ENCODE measurements at places on chromosomes 12 and 14.

DNA sequence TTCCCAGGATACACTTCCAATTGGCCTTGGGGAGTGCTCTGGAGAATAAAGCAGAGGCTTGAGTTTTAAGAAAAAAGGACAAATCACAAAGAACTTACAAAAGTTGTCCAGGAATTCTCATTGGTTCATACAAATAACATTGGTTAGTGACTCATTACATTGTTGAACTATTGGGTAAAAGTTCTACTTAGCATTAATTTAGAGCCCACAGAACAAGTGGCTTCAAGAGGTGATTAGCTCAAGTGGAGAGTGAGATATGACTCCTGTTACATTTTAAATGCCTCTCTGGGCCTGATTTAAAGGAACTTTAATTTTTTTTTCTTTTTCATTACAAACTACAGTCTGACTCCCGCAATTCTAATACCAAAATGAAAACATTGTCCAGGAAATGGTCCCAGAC, 72.9 kb downstream of the ASCL4 start:
- no peak for DNase-seq

DNA sequence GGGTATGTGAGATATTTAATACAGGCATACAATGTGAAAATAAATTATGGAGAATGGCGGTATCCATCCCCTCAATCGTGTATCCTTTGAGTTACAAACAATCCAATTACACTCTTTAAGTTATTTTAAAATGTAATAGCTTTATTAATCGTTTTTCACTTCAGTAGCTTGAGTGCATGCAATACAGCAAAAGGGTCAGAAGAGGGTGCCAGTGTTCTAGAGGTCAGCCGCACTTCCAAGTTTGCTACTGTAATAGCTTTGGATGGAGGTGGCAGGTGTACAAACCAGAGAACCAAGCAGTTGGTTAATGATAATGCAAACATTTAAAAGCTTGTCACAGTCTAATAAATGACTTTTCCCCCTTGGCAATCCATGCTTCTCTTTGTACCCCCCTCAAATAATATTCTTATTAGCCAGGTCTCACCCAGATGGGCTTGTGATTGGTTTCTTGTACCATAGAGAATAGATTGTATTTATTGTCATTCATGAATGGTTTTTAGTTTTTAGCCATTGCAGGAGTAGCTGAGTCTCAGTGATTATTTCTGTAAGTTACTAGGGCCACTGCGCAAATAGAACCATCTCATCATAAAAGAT, 127.0 kb downstream of the ERC1 start:
- peak; percentile 92 for DNase-seq

- no peak for DNase-seq
Measured at GRCh38 chr12:122174155-122174845, at the start of gene IL31. IL31 (minus strand) TSS chr12:122174221; CDS start chr12:122174172, 49 bp downstream.

DNA sequence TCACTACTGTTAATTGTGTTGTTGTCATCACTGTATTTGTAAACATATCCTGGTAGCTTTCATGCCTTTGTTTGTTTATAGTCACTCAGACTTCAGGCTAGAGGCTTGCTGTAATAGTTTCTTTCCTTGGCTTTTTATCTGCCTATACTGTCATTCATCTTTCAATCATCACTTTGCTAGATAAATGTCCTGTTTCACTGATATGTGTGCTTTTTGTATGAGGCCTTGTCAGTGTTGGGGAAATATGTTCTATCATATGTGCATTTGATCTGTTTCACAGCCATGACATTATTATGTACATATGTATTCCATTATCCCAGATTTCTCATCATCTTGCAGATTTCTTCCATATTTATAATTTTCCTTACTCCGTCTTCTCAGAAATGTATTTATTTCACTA, 558.9 kb upstream of the LRFN5 start:
- no peak for DNase-seq

- DNase-seq = no peak
Measured at GRCh38 chr14:45868863-45869262, 615.9 kb upstream of the MIS18BP1 start.

DNA sequence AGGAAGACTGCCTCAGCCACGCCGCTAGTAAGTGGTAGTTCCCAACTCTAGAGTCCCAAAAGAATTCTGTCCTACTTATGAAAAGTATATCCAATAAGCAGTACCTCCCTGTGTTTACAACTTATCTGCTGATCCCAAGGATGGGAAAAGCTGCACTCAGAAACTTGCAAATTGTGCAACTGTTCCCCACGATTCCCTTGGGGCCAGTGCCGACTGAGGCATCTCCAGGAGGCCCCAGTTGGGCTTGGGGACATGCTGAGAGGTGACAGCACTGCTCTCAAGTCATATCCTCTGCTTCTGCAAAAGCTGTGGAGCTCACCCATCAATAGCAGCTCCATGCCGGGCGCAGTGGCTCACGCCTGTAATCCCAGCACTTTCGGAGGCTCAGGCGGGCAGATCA, 23.7 kb downstream of the SPRING1 start:
- no peak for DNase-seq

DNA sequence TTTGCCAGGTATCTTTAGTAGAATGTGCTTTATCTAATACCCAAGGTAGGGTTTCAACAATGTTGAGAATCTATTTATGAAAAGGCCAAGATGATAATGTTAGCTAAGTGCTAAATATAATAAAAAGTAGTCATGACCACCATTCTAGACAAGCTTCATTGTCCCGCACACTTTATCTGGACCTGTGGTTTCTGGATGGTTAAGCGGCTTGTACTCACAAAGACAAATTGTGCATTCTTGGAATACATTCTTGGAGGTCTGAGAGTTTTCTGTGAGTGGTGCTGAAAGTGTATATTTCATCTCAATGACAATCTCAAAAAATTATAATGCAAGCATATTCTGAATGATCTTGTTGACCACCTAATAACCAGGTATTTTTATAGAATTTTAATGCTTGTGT, 646.9 kb downstream of the DIO2 start:
- DNase-seq = no peak

DNA sequence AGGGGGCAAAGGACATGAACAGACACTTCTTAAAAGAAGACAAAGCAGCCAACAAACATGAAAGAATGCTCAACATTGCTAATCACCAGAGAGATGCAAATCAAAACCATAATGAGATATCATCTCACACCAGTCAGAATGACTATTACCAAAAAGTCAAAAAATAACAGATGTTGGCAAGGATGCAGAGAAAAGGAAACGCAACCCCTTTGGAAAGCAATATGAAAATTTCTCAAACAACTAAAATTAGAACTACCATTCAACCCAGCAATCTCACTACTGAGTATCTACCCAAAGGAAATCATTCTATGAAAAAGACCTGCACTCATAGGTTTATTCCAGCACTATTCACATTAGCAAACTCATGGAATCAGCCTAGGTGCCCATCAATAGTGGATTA, 25.6 kb downstream of the MDM1 start:
- DNase-seq = no peak

DNA sequence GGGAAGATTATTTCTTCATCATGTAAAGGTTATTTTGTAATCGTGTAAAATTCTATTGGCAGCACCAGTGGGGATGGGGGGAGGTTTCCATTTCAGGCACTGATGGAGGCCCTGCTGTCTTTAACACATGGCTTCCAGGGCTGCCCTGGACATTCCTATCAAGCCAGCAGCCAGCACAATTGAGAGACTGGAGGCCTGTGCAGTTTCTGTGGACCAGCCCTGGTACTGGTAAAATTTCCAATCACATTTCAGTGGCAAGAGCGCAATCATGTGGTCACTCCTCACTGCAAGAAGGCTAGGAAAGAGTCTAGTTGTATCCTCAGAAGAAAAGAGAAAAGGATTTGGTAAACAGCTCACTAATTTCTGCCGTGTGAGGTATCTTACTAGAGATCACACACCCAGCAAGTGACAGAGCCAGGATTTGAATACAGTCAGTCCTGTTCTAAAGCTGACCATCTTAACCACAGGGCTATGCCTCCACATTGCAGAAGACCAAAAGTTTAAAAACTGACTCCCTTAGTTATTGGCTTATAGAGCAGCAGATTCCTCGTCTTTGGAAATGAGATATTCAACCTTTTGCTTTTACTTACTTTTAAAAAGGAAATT, 179.4 kb upstream of the ARHGAP5 start:
- no peak for DNase-seq

Measured in NCI-H1092 treated with DMSO at 0.1 percent for 48 hours (cell line).